ENCODE measurements at places on chromosomes 6 and 20.

DNA sequence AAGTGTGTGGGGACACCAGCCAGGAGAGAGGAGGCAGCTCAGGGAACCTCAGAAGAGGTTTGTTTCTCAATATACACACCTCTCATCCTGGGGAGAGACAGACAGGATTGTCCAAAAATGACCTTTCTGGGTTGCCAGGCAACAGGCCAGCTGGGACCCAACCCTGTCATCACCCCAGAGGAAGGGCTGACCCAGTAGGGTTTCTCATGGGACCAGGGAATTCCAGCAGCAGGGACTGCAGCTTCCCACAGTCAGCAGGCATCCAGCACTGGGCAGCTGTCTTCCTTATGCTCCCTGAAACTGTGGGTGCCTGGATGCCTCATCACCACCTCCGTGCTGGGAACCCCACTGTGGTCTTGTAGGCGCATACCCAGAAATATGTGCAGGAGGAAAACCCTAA lies 1.3 kb downstream of the C20orf202 start:
- DNase-seq = no peak

DNA sequence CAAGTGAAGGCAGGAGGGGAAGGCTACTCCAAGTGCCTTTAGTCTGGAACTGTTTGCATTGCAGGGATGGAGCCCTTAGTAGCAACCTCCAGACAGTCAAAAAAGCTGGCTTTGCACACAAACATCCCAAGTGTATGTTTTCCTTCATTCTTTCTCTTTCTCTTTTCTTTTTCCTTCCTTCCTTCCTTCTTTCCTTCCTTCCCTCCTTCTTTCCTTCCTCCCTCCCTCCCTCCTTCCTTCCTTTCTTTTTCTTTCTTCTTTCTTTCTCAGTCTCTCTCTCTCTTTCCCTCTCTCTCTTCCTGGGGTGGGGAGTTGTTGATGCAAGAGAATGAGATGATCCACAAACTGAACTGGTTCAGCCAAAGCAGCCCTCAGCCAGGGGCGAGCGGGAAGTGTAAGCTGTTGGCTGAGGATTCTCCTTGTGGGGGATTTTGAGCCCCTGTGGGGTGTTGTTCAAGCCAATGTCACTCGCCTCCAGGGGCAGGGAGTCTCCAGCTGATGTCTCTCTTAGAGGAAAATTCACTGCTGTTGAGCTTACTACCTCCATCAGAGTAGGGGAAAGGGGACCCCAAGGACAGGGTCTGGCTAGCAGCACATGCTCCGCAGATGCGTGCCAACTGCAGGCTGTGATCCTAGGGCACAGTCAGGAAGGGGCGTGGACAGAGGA lies 11.7 kb downstream of the RSPO4 start:
- no peak for DNase-seq

DNA sequence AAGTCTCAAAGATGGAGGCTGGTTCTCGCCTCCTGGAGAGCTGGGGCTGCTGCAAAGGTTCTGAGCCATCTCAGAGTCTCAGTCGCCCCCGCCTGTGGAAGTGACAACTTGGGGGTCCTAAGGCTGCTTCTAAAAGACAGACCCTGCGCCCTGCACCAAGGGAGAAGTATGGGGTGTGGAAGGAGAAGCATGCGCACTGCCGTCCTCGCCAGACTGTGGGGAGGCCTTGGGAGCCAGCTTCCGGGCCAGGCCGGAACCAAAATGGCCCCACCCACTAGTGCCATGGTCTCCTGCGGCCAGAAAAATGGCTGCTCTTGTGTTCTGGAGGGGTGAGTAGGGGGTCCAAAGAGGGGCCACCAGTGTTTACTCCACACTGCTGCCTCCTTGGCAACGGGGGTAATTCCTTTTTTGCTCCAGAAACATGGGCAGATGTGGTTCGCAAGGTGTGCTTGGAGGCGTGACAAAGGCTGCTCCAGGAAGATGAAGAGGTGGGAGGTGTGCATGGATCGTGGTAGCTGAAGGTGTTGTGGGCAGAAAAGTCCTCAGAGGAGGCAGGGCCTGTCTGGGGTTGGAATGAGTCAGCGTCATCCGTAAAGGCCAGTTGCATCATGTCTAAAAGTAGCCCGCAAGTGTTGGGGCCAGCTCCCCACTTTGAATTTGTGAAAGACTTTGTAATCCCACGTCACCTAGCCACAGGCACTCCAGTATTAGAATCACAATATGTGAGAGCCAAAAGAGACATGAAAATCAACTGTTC lies 329.8 kb upstream of the SOX4 start:
- DNase-seq = peak; percentile 72

DNA sequence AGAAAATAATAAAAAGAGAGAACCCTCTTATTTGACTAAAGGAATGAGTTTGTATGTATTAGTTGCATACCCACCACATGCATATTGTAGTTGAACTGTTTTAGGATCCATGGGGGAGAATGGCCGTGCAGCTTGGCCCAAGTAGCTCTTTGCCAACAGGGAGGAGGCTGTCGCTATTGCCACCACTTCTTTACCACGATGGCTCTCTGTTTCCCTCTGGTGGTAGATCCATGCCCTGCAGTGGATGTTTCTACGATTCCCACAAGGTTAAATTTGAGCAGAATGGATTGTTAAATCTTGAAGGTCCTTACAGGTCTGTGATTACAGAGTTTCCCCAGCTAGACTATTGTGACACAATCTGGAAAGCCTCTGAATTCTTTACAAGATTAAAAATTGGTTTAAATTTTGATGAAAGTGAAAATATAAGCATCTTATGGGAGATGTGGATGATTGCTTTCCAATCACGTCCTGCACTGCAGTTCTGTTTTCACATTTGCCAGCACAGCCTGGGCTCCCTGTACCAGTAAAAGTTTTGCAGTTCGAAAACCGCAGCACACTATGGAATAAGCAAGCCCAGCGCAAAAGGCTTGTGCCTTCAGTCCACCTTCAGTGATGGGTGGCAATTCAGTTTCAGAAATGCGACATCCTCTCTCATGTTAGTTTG lies 34.4 kb upstream of the FNDC1 start:
- DNase-seq = peak; percentile 68

- no peak for DNase-seq
Measured at GRCh38 chr6:37242429-37243052, 15.0 kb upstream of the TBC1D22B start.

GRCh38 chr20:1809131-1809572 lies 86.1 kb upstream of the SIRPA start:
- no peak for DNase-seq

- no peak for DNase-seq
Measured at GRCh38 chr6:73704260-73704659, 8.3 kb downstream of the CD109 start.

GRCh38 chr20:24018796-24019195 lies 30.2 kb upstream of the GGTLC1 start:
- no peak for DNase-seq

DNA sequence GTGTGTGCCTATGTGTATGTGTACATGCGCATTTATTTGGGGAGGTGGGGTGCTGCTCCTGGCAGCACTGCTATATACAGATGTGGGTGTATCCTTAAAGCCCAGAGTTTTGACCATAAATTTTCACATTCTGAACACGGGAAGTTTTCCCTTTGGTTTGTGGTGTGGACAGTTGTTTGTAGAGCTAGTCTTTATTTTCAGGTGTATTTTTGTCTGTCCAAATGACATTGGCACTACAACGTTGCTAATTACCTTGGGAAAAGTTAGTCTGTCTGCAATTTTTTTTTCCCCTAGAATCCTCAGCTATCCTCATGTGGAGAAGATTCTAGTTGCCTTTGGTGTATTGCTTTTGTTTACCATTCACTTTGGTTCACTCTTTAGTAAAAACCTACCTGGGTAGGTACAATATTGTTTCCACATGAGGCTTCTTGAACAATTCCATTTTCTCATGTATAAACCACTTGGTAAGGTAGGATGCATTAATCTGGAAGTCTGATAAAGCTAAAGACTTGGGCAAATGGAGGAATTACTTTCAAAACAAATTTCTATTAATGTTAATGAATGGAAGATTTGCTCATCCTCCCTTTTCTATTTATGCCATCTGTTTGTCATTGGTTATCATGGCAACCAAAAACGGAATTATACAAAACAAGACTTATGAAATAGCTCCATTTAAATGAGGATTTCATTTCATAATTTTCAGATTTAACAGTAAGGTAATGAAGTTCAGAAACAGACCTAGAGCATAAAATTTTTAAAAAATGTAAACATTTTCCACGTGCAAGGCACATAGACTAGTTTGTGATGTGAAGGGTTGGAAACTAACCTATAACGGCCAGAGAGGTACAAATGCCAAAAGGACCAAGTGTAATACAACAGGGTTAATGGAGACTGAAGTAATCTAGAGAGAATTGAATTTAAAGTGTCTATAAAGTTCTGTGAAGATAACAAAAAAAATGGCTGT lies 3.9 kb downstream of the CCN2 start:
- DNase-seq = no peak

- no peak for DNase-seq
Measured at GRCh38 chr20:3854462-3854871, 7.8 kb downstream of the MAVS start.

- no peak for DNase-seq
Measured at GRCh38 chr6:108476847-108477430, 83.8 kb upstream of the FOXO3 start.

DNA sequence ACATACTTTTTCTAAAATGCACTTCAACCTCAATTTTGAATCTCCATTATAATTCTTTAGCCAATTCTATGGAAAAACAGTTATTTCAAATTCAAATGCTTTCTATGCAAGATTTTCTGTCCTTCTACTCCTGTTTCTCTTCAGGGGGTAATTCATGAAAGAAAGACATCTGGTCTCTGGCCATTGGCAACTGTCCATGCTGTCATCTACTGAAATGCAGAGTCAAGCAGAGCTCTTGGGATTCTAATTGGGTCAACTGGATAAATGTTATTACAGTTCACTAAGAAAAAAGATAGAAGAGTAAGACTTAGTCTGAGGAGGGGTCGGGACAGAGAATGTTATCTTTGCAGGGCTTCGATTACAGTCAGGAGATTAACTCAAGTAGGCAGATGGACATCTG lies 22.0 kb upstream of the BMP5 start:
- no peak for DNase-seq

- no peak for DNase-seq
Measured at GRCh38 chr6:79571030-79571367, 33.8 kb upstream of the LCA5 start.

DNA sequence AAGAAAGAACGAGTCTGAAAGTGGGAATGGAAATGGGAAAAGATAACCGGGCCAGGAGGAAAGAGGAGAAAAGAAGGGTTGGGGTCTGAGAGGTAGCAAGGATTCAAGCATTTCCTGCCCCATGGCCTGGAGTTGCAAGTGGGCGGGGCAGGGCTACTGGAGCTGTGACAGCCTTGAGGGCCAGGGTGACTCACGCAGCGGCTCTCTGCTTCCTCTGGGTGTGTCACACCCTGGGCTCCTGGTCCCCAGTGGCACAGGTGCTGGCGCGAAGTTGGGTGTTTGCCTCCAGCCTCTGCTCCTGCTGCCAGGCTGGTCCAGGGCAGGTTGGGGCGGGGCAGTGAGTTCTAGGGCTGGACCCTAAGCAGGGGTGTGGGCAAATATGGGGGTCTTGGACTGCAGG lies 3.3 kb upstream of the ULBP3 start:
- DNase-seq = no peak

DNA sequence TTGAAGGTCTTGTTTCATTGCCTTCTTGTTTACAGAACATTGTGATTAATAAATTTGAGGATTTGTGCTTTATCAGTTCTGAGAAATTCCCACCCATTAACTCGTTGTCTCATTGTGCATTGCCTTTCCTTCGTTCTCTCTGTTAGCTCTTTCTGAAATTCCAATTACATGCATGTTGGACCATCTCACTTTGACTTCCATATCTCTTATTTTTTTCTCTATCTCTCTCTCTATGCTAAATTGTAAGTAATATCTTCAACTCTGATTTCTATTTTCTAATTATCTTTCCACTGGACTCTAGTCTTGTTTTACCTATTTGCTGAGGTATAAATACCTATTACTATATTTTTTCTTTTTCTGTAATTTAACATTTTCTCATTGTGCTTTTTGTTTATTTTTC lies 92.3 kb downstream of the SHLD1 start:
- DNase-seq = no peak

DNA sequence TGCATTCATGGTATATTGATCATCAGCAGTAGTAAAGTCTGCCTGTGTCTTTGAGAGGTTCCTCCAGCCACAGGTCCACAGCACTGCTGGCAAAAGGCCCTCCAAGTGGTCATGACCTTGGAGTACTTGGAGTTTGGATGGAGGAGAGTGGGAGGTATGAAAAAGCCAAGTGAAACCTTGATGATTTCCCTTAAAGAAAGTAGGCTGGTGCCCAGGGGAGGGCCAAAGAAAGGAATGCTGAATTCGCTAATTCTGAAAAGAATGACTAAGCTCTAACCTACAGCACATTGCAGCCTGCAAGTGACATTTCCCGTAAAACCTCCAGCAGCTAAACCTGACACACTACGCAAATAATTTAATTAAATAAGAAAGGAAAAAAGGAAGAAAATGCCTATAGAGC lies 223.4 kb upstream of the TAB2 start:
- no peak for DNase-seq
